Kidney (tissue), 22 donors: ENCODE measurements at places on chromosomes 7 and 10. TPM values are rescaled to one million over a fixed set of nuclear protein-coding genes. Genes with fewer than 3 reads are reported as not detected.

DNA sequence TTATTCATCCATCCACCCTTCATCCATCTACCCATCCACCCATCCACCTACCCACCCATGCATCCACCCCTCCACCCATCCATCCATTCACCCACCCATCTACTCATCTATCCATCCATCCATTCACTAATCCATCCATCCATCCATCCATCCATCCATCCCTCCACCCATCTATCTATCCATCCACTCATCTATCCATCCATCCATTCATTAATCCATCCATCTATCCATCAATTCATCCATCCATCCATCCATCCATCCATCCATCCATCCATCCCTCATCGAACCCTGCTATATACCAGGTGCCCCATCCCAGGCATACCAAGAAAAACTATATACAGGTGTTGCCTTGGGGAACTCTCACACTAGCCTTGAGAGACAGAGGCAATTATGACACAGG, 7.1 kb upstream of the CCL24 start:
- DNase-seq = no peak

GRCh38 chr7:69599286-69599954, 1.1 kb downstream of the AUTS2 start:
- peak; percentile 80 for DNase-seq

GRCh38 chr7:967361-968082, 7.8 kb downstream of the COX19 start:
- no peak for DNase-seq

- DNase-seq = no peak
Observed at GRCh38 chr7:113408999-113409398, 290.6 kb upstream of the SMIM30 start.

CCDC146 gene
- total RNA-seq = 15.4 TPM

GRCh38 chr10:44293306-44293778, 91.6 kb downstream of the CXCL12 start:
- DNase-seq = no peak

DNA sequence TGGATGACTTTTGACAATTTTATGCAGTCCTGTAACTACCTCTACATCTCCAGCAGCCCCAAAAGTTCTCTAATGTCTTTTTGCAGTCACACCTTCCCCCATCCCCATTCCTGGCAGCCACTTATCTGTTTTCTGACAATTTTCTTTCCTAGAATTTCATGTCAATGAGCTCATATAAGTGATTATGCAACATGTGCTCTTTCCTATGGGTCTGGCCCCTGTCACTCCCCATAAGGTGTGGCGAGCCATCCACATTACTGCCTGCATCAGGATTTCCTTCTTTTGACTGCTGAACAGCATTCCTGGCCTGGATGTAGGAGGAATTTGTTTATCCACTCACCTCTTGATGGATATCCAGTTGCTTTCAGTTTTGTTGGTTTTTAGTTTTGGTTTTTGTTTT, 146.7 kb upstream of the MGMT start:
- DNase-seq = no peak

DNA sequence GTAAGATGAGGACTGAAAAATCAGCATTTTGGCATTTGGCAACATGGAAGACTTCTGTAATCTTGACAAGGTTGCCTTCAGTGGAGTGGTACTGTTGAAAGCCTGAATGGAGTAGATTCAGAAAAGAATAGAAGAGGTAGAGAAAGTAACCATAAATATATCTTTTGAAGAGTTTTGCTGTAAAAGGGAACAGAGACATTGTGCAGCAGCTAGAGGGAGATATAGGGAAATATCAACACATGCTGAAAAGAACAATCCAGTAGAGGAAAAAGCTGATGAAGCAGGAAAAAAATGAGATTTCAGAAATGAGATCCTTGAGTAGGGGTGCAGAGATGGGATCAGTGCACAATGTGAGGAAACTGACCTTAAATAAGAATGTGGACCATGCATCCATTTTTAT, 60.0 kb downstream of the RAPGEF5 start:
- no peak for DNase-seq

NKX2-3 gene
- not detected for total RNA-seq
